CMK (cell line): ENCODE measurements at places on chromosomes 5 and 9.

GRCh38 chr5:109945097-109945678 lies 255.5 kb downstream of the MAN2A1 start:
- no peak for DNase-seq

- DNase-seq: no peak
Measured at GRCh38 chr9:128065907-128066712, 1.0 kb downstream of the NAIF1 start.

DNA sequence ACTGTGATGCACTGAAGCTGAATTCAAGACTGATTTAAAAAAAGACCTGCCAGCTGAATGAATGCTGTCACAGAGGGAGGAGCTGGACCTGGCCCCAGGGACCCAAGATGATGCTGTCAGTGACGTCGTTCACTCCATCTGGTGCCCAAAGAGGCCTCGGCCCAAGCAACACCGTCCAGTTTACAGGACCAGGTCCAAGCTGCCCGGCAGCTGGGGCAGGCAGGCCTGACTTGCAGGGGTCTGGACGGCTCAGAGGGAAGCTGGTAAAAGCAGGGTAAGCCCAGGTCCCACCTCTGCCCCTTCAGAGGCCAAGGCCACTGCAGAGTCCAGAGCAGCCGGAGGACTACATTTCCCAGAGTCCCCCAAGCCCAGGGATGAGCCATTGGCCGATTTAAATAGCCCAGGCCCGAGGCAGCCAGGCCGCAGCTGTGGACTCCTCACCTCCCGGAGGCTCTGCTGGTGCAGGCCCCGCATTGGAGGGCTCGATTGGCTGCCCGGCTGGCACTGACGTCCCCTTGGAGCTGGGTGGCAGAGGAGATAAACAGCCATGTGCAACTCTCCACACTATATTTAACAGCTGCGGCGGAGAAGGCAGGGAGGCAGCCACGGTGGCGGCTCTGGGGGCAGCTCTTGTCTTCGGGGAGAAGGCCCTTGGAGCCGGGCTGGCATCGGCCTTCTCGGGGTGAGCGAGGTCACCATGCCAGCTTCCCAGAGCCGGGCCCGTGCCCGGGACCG lies at the start of gene PLPP7:
PLPP7 (plus strand) TSS at position 423 of the 735 bp plus-strand sequence; CDS start at position 698, 275 bp downstream.
- DNase-seq: no peak

GRCh38 chr5:103889500-103890209 lies 327.1 kb upstream of the NUDT12 start:
- DNase-seq: no peak

- DNase-seq: no peak
Measured at GRCh38 chr9:30774326-30774725, 1610.1 kb upstream of the ACO1 start.

- no peak for DNase-seq
Measured at GRCh38 chr9:79799691-79800335, 228.0 kb downstream of the TLE4 start.

DNA sequence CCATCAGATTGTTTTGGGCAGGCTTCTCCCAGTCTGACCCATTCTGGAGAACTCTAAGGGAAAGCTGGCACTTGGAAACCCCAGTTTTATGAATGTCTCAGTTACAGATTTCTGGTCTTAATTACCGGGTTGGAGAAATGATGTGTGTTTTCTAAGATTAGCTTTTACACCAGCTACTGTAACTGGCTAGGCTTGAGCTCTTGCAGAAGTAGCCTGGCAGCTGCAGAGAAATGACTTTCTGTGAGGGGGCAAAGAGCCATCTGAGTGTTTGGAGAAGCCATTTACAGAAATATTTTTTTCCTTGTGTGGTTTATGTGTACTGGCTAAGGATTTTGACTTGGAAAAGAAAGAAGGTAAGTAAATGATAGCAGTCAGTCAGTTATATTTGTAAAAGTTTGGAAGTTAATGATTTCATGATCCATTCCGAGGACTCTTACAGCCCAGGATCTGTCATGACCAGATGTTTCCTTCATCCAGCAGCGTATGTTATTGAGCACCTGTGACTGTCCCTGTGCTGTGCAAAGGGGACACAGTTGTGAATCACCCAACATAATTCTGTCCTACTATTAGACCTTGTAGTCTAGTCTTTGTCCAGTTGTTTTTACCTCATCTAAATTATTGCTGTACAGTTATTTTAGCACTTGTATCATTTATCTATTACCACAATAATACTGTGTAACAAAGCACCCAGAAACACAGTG lies 53.7 kb upstream of the GDNF start:
- no peak for DNase-seq

- DNase-seq: no peak
Measured at GRCh38 chr5:41264019-41264418, 50.7 kb upstream of the C6 start.

DNA sequence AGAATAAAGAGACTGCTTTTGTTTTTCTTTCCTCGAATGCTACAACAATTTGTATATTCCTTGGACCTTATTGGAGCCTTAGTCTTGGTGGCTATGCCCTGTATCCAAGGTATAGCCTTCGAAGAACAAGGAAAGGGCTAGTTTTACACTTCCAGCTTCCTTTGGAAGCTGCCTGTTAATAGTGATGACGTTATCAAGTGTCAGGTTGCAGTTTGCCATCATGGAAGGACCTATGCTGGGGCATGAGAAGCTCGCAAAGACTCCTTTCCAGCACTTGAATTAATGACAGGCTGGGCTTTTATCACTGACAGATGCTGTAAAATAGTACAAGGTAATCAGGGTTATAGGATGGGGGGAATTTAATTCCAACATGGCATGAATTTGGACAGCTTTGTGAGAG lies 157.9 kb downstream of the KDM4C start:
- no peak for DNase-seq

- DNase-seq: no peak
Measured at GRCh38 chr5:128111818-128112448, 28.4 kb downstream of the SLC12A2 start.

DNA sequence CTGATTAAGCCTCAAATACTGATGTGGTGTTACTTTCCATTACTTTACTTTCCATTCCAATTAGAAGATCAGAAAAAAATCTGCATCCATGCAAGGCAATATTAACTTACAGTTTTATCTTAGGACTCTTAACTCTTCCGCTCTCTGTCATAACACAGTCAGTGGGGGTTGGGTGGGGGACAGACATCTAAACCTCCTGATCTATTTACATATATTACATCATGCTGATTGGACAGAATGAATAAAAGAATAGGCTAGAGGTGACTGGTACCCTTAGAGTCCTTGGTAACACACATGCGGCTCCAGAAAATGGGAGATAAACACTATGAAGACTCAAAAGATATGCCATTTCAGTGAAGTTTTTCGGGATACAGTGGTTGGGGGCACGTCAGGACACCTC lies 27.6 kb downstream of the RAPGEF6 start:
- no peak for DNase-seq

- DNase-seq: no peak
Measured at GRCh38 chr9:97755618-97756267, 58.6 kb upstream of the XPA start.

DNA sequence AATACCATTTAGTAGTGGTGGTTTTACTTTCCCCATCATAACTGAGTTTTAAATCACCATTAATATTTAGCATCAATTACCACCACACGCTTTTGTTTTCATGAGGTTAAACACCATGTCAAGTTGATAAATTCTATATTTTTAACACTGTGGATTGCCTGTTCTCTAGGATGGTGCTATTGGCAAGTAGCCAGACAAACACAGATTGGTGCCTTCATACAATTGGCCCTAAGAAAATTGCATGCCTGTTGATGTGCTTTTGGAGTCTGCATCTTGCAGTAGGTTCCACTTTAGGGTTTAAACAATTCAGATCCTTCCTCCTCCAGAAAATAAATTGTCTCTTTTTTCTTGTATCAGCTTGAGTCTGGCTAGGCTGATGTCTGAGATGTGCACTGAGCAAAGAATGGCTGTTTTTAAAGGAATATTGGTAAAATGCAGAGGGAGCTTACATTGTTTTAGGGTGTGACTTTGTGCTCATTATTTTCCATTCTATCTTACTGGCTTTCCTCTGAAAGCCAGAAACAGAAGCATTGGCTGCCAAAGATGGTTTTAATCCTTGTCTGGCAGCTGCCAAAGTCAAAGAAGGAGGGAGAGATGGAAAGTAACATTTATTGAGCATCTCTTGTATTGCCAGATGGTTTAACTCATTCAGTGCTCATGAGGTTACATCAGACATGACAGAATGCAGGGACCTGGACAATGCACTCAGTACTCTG lies 19.6 kb upstream of the MAN2A1 start:
- DNase-seq: no peak

- no peak for DNase-seq
Measured at GRCh38 chr9:99011161-99011709, 67.5 kb downstream of the COL15A1 start.

- no peak for DNase-seq
Measured at GRCh38 chr9:108549184-108549583, 306.6 kb downstream of the ACTL7B start.

- DNase-seq: no peak
Measured at GRCh38 chr9:97900738-97901565, 21.3 kb downstream of the TRMO start.

DNA sequence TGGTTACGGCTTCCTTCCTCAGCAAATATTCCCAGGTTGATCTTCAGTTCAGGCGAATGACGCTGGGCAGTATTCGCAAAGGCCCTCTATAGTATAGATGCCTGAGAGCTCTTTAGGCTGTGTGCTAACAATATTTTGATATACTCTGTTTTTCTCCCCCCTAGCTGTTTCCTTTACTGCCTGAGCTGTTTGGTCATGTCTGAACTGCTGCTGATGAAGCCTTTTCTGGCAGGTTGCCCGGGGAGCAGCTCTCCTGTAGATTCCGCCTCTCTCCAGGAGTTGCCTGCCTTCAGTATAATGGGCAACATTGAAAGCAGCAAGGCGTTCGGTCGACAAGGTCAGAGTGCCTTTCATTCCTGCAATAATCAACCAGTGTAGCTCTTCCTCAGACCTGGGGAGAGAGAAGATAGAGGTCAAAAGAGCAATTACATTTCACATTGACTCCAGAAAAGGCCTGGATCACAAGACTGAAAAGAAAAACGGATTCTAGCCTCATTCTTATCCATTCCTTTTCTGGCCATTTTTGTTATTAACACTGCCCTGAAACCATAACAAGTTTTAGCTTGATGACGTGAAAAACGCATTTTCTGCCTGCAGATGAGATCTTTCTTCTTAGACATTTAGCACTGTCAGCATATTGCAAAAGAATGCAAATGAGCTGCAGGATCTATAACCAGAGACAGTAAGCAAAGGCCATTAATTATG lies 60.1 kb upstream of the ZNF608 start:
- DNase-seq: no peak

DNA sequence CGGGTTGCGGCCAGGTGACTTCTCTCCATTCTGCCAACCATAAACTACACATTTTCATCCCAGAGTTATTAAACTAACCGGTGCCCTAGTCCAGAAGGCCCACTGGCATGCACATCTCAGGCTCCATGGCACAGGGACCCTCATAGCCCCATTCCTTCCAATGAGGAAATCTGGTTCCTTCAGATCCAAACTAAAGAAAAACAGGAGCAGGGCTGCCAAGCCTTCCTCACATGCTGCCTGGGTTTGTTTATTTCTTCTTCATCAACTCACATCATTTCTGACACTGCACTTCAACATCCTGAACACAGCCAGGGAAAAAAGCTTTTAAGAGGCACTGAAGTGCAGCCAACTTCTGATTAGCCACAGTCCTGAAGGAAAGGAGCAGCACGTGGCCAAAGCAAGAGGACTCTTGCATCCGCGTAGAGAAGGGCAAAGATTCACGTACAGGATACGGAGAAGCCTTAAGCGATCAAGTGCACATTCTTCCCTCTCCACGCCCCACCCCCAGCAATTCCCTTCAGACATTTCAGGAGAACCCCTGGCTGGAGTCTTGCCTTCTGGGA lies 22.5 kb downstream of the LHFPL2 start:
- no peak for DNase-seq

DNA sequence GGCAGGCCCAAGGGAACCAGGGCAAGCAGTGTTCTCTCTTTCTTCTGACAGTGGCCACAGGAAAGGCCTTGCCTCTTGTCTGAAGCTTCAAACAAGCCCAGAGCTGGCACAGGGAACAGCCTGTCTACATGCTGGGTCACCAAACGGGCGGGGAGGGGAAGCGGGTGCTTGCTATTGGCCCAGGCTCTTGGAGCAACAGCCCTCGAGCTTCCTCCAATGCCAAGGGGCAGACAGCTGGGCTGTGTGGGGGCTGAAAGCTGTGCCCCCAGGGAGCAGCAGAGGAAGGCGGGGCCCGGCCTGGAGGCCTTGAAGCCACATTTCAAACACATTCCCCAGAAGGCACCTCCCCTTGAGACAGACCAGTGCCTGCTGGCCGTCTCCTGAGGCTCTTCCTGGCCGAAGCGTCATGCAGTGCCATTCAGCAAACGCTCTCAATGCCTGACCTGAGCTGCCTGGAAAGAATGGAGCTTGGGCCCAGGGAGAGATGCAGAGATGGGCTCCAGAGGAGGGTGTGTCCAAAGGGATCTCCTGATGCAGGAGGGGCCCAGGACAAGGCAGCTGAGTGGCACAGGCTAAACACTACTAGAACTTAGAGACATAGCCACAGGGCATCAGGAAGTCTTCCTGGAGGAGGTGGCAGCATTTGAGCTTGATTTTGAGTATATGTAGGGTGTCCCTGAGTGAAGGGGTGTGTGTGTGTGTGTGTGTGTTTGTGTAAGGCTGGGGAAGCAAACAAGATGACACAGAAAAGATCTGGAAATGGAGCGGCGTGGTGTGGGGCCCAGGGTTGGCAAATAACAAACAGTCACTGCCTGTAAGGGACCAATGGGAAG lies 2.5 kb downstream of the FIBCD1 start:
- DNase-seq: no peak

DNA sequence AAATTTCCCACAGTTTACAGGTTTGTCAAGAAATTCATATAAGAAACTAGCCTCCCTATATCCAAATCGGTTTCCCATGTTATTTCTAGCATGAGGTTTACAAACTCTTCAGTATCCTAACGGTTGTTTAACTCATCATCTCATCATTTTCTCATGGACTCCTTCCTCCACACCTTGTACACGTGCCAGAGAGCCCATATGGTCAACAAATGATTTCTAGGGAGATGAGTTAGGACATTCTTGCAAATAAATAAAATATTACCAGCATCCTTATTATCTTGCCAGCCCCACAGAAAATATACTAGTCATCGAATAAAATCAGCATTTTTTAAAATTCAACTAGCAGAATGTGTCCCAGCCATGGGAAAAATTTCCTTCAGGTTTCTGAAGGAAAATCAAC lies 285.2 kb downstream of the EBF1 start:
- no peak for DNase-seq

DNA sequence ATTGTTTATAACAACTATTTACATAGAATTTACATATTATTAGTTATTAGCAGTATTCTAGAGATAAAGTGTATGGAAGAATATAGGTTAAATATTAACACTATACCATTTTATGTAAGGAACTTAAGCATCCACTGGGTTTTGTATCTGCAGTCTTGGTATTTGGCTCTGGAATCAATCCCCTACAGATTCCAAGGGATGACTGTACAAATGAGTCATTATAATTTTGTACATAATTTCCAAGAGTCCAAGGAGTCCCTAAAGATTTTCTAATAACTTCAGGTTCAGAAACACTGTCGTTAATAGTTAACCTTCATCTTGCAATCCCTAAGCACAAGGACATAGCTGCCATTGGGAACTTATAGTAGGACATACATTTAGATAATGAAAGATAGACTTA lies 254.8 kb upstream of the PDE4D start:
- no peak for DNase-seq
